CD4-positive, alpha-beta T cell treated with Interleukin-12 subunit alpha and Interleukin-12 subunit beta, for 1 hour (primary cell): ENCODE measurements at places on chromosomes 16 and 17.
A peak's percentile ranks its signal among the peaks of the same experiment; 100 is the strongest.

DNA sequence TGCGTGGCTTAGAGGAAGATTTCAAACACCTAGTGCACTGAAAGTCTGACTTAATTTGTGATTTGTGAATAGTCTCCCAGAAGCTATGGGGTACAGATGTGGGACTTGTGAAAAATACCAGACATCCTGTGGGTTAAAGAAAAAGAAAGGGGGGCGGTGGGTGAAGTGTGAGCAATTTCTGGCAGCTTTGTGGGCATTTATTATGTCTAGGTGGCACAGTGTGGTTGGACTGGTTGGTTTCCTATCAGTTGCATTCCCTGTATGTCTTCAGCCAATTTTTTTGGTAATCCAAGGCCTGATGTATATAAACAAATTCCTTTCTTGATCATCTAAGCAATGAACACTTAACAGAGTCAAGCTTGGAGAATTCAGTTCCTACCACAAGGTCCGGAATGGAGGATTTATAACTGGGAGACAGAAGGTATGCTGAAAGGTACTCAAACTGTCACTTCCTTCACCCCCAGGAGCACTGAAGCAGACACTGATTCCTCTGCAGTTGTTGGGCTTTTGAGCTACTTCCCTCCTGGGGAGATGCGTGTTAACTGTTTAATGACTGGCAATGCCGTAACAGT is 211.6 kb downstream of the WWOX start:
- no peak for DNase-seq

GRCh38 chr16:88286301-88286923 is 96.3 kb upstream of the ZNF469 start:
- no peak for DNase-seq

DNA sequence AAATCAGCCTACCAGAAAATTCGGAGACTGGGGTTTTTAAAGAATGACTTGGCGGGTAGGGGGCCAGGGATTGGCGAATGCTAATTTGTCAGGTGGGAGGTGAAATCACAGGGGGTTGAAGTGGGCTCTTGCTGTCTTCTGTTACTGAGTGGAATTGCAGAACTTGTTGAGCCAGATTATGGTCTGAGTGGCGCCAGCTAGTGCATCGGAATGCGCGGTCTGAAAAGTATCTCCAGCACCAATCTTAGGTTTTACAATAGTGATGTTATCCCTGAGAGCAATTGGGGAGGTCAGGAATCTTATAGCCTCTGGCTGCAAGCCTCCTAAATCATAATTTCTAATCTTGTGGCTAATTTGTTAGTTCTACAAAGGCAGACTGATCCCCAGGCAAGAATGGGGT is 762 bp upstream of the RBL2 start:
- DNase-seq: no peak

- no peak for DNase-seq
These were observed 4.7 kb downstream of the KLHDC4 start for GRCh38 chr16:87761060-87761459.

- DNase-seq: no peak
These were observed 34.3 kb upstream of the LGALS9 start for GRCh38 chr17:27596566-27597187.

DNA sequence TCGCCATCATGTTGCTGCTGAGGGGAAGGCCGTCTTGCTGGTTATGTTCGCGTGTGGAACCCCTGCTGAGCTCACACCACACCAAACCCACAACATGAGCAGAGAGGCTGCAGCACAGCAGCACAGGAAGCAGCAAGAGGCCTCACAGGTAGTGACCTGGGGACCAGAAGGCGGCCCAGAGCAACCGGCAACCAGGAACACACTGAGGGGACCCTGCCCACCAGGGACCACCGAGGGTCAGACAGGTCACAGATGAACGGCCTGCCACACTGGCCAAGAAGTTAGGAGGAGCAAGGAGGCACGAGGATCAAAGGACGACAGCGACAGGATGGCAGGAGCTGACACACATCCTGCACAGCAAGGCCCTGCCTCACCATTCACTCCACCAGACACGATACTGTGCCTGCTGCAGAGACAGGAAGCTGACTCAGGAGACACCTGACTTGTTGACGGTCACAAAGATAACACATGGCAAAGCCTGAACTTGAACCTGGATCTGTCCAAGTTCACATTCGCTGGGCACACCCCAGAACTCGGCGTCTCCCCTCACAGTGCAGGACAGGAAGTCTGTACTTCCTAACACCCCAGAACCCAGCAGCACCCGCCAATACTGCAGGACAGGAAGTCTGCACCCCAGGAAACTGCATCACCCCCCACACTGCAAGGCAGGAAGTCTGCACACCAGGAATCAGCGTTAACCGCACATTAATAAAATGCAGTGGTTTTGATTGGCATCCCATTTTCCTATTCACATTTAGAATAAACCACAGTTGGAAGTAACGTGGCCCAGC is 98.5 kb downstream of the ZNF778 start:
- peak; percentile 80 for DNase-seq

- DNase-seq: no peak
These were observed 89.5 kb upstream of the SOX9 start for GRCh38 chr17:72031219-72031884.

GRCh38 chr17:285751-286422 is 66.7 kb downstream of the RPH3AL start:
- no peak for DNase-seq

GRCh38 chr16:51986301-51986700 is 560.6 kb downstream of the TOX3 start:
- no peak for DNase-seq
